ENCODE measurements at places on chromosomes 2 and 18.
A peak's percentile ranks its signal among the peaks of the same experiment; 100 is the strongest.

DNA sequence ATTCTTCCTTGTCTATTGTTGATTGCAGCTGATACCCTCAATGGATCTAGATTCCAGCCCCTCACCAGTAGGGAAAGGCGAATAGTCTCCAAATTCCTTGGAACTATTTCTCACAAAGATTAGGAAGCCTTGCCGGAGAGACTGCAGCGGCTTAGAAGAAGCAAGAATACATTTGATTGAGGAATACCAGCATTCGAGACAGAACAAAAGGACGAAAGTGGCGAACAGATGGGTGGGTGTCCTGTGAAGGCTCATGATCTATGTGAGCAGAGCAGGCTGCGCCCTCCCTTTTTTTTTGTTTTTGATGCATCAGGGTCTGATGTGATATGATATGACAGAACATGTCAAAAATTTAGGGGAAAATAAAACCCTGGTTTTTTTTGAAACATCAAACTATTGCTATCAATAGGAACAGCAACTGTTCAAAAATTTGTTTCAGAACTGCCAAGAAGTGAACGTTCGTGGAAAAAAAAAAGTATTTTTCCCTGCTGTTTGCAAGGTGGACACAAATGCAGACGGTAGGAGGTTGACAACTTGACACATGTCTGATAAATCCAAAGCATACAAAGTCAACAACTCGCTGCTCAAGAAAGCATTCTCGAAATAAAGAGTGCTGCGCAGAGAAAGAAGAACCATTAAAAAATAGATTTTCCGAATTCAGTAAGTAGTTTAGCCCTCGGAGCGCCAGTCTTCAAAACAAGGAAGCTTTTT is 49.1 kb downstream of the PTGR3 start:
- peak; percentile 39 for DNase-seq

GRCh38 chr2:150977296-150977695 is 284.4 kb downstream of the RBM43 start:
- no peak for DNase-seq

GRCh38 chr18:12862874-12863482 is 21.1 kb downstream of the PTPN2 start:
- DNase-seq: no peak

- DNase-seq: peak; percentile 28
Measured at GRCh38 chr18:67359873-67360838, 156.4 kb downstream of the DSEL start.

- no peak for DNase-seq
Measured at GRCh38 chr2:39852831-39853230, 73.8 kb upstream of the THUMPD2 start.

GRCh38 chr18:23415515-23415914 is 37.6 kb upstream of the RIOK3 start:
- DNase-seq: no peak

DNA sequence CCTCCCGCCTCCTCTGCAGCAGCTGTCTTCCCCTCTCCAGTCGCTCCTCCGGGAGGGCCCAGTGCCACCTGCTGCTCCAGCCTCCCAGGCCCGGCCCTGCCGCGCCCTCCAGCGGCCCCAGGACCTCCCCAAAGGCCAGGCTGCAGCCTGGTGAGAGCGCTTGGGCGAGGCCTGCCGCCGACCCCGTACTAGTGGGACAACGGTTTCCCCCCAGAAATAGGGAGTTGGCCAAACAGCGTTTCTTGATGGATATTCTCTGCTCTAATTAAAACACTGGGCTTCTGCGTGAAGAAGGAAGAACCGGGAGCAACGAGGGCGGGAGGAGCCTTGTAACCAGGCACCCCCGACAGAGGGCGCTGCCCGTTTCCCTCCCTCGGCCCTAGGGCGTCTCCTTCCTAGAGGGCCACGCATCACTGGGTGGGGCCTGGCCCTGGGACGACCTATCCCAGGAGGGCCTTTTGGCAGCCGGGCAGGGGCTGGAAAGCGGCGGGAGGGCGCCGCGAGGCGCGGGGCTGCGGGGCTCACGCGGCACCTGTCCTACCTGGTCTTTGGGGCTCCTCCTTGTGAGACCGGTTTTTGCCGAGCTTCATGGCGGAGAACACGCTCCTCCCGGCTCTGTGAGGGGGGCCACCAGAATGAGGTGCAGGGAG is 25.4 kb upstream of the OTOF start:
- peak; percentile 92 for DNase-seq

DNA sequence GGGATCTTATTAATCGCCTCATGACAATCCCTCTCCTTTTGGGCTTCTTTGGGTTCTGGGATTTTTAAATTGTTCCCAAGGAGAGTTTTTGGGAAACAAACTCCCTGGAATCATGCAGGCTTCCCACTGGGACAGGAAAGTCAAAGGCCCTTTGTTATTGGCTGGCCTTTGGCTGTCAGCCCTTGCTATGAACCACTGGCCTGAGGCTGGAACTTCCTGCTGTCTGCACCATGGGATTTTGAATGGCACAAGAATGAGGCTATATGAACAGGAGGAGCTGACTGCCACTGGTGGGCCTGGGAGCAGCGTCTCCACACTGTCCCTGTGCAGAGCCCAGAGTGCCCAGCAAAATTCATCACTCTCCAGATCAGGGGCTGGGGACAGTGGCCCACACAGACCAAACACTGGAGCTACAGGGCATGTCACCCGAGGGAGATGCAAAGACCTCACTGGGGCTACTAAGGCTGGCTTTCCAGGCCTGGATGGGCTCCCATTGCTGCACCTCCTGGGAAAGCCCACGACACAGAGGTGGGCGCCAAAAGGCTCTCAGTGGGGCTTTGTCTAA is 35.7 kb downstream of the STEAP3 start:
- no peak for DNase-seq

DNA sequence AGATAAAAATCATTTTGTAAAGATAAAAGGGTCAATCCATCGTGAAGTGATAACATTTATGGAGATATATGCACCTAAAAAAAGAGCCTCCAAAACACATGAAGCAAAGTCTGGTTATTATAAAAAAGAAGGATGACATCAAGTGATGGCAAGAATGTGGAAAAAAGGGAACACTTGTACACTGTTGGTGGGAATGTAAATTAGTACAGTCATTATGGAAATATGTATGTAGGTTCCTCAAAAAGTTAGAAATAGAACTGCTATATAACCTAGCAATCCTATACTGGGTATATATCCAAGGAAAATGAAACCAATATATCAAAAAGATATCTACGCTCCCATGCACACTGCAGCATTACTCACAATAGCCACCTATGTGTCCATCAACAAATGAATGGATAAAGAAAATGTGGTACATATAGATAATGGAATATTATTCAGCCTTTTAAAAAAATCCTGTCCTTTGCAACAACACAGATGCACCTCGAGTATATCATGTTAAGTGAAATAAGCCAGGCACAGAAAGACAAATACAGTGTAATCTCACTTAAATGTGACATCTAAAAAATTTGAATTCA is 28.9 kb downstream of the ABCB11 start:
- DNase-seq: no peak

DNA sequence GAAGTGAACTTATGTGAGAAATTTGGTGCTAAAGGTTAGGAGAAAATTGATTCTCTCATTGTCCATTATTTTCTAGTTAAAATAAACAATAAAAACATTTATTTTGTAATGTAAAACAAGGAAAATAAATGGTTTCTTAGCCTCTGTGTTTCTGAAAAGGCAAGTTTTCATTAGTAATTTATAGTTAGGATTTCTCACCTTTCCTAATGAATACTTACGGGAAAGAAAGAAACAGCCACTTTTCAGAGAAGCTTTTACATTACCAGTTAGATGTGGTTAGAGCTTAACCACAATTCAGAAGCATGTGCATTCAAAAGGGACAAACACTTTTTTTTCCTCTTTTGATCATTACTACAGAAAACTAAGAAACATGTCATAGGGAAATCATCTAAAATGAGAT is 18.8 kb downstream of the NEMP2 start:
- DNase-seq: no peak

DNA sequence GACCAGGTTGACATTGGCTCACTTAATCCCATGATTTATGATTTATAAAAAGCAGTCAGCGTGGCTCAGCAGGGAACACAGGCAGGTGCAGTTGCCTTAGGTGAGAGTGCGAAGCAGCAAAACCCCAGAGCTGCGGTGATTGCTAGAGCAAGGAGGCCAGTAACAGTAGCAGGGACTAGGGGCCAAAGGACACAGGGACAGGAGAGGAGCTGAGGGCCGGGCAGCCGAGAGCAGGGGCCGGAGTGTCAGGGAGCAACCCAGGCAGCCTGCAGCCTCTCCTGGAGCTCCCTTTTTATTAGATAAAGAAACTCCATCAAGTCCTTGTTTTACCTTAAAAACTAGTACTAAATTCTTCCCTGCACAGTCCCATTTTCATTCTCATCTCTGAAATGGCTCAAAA is 4.3 kb downstream of the MC2R start:
- no peak for DNase-seq

Data from eye (tissue), 1 donor.